ENCODE measurements at places on chromosomes 13 and 19. TPM values are rescaled to one million over a fixed set of nuclear protein-coding genes. Genes with fewer than 3 reads are reported as not detected.

CEACAM7 gene
- not detected for total RNA-seq

PCDH17 gene
- total RNA-seq, result under 0.01 TPM

FFAR2 gene
- not detected for total RNA-seq

PPM1N gene
- total RNA-seq, result 2.8 TPM

CRX gene
- not detected for total RNA-seq

LIM2 gene
- not detected for total RNA-seq

IGFL2 gene
- not detected for total RNA-seq

IGSF23 gene
- total RNA-seq, result 0.33 TPM

EFNB2 gene
- 13.5 TPM for total RNA-seq

CACNG6 gene
- total RNA-seq, result not detected

CD33 gene
- total RNA-seq, result not detected

MLNR gene
- total RNA-seq, result not detected

ZNF534 gene
- total RNA-seq, result 0.17 TPM

ZNF835 gene
- 3.6 TPM for total RNA-seq

All from fibroblast of lung (primary cell).